ENCODE measurements at places on chromosomes 5 and 9.

DNA sequence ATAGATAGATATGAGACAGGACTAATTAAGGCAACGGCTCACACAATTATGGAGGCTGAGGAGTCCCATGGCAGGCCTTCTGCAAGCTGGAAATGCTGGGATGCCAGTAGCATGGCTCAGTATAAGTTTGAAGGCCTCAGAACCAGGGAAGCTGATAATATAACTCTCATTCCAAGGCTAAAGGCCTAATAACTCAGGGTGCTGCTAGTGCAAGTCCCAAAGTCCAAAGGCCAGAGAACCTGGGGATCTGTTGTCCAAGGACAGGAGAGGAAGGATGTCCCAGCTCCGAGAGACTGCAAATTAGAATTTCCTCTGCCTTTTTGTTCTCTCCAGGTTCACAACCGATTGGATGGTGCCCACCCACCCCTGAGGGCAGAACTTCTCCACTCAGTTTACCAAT, 114.5 kb downstream of the SV2C start:
- no peak overlapping the region for H3K4me3 ChIP-seq
- no peaks in the 10 kb centered on the region for H3K4me1 ChIP-seq
- H3K27me3 ChIP-seq, result no peaks in the 10 kb centered on the region
- no peak for DNase-seq
- H3K36me3 ChIP-seq, result no peaks in the 10 kb centered on the region

GRCh38 chr9:101427358-101427757, 8.2 kb downstream of the ALDOB start:
- DNase-seq, result no peak
- no peak overlapping the region for H3K4me3 ChIP-seq
- H3K27me3 ChIP-seq, result no peaks in the 10 kb centered on the region
- peaks cover 2% of the 10 kb centered on the region for H3K36me3 ChIP-seq
- no peaks in the 10 kb centered on the region for H3K4me1 ChIP-seq

DNA sequence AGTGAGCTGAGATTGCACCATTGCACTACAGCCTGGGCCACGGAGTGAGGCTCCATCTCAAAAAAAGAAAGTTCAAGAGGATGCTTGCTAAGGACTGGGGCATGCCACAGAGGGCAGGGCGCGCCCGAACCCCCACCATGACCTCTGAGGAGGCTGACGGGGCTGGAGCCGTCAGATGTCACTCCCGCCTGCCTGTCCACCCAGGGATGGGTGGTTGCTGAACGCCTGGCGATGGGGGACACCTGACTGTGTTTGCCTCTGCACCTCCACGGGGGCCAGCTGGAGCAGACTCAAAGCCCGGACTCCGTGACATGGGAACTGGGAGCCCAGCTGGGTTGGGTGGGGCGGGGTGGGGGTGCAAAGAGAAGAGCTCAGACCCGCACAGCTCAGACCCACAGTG, 31.9 kb downstream of the ADAMTSL2 start:
- H3K27ac ChIP-seq, result no peak overlapping the region
- no peaks in the 10 kb centered on the region for H3K27me3 ChIP-seq
- no peaks in the 10 kb centered on the region for H3K4me1 ChIP-seq
- H3K4me3 ChIP-seq, result no peak overlapping the region
- no peaks in the 10 kb centered on the region for H3K36me3 ChIP-seq

- H3K4me3 ChIP-seq, result no peak overlapping the region
- no peak overlapping the region for H3K27ac ChIP-seq
- no peaks in the 10 kb centered on the region for H3K4me1 ChIP-seq
- DNase-seq, result no peak
Measured at GRCh38 chr9:34001298-34001697, 47.4 kb downstream of the UBAP2 start.

DNA sequence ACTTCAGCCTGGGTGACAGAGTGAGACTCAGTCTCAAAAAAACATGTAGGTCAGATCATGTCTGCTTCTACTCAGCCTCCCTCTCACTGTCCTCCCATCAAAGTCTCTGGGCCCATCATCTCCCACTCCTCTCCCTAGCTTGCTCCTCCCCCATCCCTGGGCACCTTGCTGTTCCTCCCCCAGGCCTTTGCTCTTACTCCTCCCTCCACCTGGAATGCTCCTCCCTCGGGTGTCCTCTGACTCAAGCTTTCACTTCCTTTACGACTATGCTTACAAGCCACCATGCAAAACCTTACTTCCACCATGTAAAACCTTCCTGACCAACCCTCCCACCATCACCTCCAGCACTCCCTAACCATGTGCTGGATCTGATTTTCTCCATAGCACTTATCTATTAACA, 51.5 kb downstream of the MTMR12 start:
- no peak overlapping the region for H3K4me3 ChIP-seq
- H3K27ac ChIP-seq, result no peak overlapping the region
- H3K27me3 ChIP-seq, result no peaks in the 10 kb centered on the region
- DNase-seq, result no peak
- peaks cover 10% of the 10 kb centered on the region for H3K36me3 ChIP-seq

GRCh38 chr5:73154208-73155006, 18.6 kb upstream of the TMEM174 start:
- DNase-seq, result no peak
- no peaks in the 10 kb centered on the region for H3K4me1 ChIP-seq
- H3K27me3 ChIP-seq, result no peaks in the 10 kb centered on the region

- no peaks in the 10 kb centered on the region for H3K4me1 ChIP-seq
- H3K36me3 ChIP-seq, result no peaks in the 10 kb centered on the region
- no peak for DNase-seq
- H3K27me3 ChIP-seq, result no peaks in the 10 kb centered on the region
Measured at GRCh38 chr5:130109152-130109551, 204.9 kb downstream of the CHSY3 start.

DNA sequence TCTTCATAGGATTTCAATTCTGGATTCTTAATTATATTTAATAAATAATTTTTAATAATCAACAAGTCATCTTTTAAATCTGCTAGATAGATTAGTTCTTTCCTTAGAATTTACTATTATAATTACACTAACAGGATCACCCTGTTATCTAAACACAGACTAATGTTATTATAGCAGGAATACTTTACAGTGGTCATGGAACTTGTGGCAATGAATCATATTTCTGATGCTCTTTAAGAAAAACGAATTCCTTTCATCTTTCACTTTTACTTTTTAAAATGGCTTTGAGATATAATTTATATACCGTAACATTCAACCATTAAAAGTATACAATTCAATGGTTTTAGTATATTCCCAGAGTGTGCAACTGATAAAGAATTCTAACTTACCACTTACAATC, 29.7 kb upstream of the CDK5RAP2 start:
- no peaks in the 10 kb centered on the region for H3K4me1 ChIP-seq
- peaks cover 3% of the 10 kb centered on the region for H3K36me3 ChIP-seq
- no peaks in the 10 kb centered on the region for H3K27me3 ChIP-seq
- no peak overlapping the region for H3K4me3 ChIP-seq
- DNase-seq, result no peak
- H3K27ac ChIP-seq, result no peak overlapping the region

GRCh38 chr5:131321066-131321465, 57.2 kb downstream of the CDC42SE2 start:
- no peak overlapping the region for H3K27ac ChIP-seq
- DNase-seq, result no peak
- H3K27me3 ChIP-seq, result no peaks in the 10 kb centered on the region
- no peak overlapping the region for H3K4me3 ChIP-seq
- H3K36me3 ChIP-seq, result no peaks in the 10 kb centered on the region
- H3K4me1 ChIP-seq, result peaks cover 4% of the 10 kb centered on the region

DNA sequence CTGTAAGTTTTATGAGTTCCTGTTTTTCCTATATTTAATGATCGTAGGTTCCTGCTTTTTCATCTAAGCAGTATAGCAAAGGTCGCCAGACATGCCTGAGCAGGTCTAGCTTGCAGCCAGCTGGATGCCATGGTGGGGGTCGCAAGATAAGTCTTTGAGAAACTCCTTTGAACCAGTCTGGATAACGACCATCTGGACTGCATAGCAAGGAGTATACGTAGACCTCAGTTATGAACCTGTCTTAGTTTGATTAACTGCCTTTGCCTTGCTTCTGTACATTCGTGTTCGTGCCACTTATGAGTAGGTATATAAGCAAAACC, 8.4 kb upstream of the SPATA31E1 start:
- no peaks in the 10 kb centered on the region for H3K36me3 ChIP-seq
- DNase-seq, result no peak
- no peak overlapping the region for H3K27ac ChIP-seq

- H3K36me3 ChIP-seq, result no peaks in the 10 kb centered on the region
- DNase-seq, result no peak
- H3K4me1 ChIP-seq, result no peaks in the 10 kb centered on the region
Measured at GRCh38 chr5:10637944-10638343, 74.1 kb downstream of the ANKRD33B start.

DNA sequence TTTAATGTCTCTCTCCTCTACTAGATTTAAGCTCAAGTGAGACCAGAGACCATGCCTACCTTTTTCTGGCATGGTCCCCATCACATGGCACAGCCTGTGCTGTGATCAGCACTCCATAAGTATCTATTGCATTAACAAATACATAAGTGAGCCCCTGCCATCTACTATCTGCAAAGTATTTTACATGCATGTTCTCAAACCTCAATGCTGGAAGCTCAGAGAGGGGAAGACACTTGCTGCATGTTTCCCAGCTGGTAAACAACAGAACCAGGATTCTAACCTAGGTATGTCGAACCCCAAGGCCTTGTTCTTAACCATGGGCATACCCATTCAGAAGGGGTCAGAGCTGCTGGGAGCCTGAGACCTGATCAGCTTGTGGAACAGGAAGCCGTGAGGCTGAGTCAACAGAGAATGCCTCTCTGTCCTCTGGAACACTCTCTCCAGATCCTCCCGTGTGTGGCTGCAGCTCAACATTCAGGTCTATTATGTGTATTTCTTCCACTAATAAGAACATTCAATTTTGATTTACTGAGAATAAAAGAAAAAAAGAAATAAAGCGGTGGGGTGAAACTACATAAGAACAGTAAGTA, 232.5 kb upstream of the MSX2 start:
- H3K4me3 ChIP-seq, result no peak overlapping the region
- H3K36me3 ChIP-seq, result no peaks in the 10 kb centered on the region
- no peak overlapping the region for H3K27ac ChIP-seq
- H3K27me3 ChIP-seq, result no peaks in the 10 kb centered on the region

All from aorta (tissue), 5 donors.